NCI-H524 treated with DMSO at 0.1 percent for 48 hours (cell line): ENCODE measurements at places on chromosomes 4 and X.

DNA sequence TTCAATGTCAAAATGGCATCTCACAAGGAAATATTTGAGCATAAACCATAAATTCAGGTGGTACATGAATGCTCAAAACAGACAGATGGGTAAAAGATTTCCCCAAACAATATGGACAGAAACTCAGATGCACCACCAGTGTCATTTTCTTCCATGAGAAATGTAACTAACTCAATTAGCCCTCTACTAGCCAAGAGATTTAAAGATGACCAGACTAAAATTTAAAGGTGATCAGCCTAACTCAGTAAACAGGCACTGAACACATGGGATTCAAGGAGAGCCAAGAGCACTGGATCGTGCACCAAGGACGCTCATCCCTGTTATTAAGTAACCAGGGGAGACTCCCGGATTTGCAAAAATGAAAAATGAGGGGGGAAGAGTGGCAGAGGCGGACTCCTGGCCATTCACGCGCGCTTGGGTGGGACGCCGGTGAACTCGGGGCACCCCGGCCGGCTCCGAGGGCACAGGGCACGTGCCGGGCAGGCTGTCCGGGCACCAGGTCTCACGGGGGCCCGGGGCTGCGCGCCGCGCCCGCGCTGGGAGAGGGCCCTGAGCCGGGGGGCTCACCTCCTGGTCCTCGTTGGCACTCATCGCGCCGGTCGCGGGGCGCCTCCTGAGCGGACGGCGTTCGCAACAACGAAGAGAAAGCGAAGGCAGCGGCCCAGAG, 490 bp downstream of the RWDD4 start:
- no peak for DNase-seq

DNA sequence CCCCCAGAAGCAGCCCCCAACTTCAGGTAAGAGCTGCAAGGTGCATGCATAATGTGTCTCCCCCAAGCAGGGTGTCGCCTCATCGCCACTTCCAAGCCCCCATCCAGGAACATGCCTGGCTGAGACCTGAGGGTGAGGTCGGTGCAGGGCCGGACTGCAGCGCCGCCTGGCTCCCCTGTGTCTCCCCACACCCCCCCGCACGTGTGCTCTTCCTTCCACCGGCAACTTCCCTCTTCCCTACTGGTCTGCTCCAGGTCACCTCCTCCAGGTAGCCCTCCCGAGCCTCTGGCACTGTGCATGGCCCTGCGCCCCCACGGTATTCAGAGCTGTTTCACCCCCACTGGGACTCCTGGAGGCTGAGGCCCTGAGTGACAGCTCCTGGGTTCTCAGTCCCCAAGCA, 2.2 kb upstream of the BGN start:
- DNase-seq = no peak

DNA sequence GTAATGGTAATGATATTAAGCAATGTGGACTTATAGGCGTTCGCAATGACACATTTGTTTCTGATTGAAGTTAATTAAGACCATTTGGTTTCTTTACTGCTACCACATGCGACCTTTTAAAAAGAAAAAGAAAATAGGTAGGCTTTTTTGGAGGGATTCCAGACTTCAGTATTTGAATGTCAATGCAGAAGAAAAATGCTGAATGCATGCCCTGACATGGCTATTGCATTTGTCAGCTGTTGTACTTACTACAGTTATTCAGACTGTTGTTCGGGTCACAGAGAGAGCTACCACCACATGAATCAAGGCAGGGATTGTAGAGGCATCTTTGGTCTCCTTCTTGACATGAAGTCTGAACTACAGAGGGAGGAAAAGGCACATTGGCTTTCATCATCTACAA, 163.7 kb downstream of the CORIN start:
- no peak for DNase-seq

DNA sequence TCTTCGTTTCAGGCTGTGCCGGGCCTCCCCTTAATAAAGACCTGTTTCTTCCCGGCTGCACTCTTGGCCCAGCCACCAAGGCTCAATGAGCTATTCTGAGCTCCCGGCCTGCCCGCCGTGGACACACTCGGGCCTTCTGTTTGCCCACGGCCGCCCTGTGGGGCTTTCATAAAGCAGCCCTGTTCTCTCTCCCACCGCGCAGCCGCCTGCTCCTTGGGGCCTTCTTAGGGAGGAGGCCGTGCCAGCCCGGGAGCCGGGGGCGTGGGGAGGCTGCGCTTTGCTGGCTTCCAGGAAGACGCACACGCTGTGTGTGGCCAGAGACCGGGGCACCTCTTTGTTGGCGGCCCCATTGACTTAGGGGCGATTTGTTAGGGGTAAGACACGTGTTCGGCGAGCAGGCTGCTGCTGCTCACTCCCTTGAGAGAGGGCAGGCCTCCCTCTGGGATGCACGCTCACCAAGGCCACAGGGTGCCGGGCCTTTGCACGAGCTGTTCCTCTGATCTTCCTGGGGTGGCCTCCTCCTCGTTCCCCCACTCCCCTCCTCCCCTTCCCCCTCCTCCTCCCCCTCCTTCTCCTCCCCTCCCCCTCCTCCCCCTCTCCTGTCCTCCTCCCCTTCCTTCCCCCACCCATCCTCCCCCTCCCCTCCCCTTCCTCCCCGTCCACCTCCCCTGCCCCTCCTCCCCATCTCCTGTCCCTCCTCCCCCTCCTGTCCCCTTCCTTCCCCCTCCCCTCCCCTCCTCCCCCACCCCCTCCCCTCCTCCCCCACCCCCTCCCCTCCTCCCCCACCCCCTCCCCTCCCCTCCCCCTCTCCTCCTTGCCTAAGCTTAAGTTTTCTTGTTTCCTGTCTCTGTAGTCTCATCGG, 11.3 kb downstream of the BLOC1S4 start:
- no peak for DNase-seq
